ENCODE measurements at places on chromosomes 12 and 14. TPM values are rescaled to one million over a fixed set of nuclear protein-coding genes. Genes with fewer than 3 reads are reported as not detected.

GRCh38 chr12:88816201-88816600, 235.9 kb upstream of the KITLG start:
- no peaks in the 10 kb centered on the region for H3K27me3 ChIP-seq
- peak overlapping the region; percentile 22 for H3K4me3 ChIP-seq
- H3K27ac ChIP-seq, result peak overlapping the region; percentile 3
- no peak for DNase-seq
- no peaks in the 10 kb centered on the region for H3K36me3 ChIP-seq
- peaks cover 49% of the 10 kb centered on the region for H3K4me1 ChIP-seq

DNA sequence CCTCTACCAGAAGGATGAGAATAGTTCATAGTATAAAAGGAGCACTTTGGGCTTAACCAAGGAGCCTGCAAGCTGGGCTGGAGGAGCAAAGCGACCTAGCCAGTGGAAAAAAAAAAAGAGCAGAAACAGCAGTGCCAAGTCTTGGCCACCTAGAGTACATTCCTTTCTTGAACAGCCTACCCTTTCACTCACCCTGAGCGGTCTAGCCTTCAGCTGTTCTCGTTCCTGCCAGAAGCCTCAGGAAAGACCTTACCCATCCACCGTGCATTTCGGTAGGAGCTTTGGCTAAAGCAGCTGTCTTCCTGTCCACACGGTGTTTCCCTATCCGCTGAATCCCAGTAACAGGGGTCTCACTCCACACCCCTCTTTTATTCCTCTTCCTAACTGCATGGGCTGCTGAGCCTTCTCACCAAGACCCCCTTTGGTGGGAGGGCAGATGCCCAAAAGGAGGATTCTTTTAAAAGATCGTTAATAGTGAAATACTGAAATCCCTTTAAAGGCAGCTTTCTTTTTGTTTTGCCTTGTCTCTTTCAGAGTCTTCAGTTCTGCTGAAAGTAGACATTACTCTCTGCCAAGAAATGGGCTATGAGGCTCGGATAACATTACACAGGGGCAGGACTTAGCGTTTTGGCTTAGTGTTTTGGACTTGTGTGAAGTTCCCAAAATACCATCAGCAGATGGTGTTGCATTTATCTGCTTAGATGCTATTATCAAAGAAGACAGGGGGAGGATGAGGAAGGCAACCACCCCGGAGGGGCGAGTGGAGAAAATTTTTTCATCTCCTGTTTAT, 88.5 kb upstream of the METAP2 start:
- H3K27ac ChIP-seq, result no peak overlapping the region
- H3K4me1 ChIP-seq, result no peaks in the 10 kb centered on the region
- H3K27me3 ChIP-seq, result peaks cover 32% of the 10 kb centered on the region
- H3K36me3 ChIP-seq, result no peaks in the 10 kb centered on the region

DNA sequence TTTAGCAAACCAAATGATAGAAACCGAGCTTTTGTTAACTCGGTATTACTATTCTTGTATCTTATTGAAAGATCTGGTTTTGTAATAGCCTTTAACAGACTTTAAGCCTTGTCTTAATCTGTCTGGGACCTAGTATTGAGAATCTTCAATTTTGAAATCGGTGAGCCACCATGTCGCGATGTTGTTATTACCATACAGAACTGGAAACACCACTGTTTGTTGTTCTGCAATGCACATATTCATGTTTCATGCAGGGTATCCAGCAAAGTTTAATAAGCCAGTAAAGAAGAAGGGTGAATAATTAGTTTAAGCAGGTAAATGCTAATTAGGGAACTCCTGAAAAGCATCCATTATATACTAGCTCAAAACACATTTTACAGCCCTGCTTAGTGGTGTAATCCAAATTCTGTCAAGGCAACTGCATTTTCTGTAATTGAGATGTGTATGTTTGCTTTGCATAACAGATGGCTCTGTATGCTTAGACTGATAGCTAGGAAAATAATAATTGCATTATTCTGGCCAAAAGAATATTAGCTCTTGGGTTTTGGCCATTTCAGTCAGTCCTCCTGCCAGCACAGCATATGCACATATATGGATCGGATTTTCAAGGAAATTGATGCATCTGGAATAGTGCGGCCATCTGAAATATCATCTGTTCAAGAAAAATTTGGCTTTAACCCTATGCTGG, 389.2 kb downstream of the EGLN3 start:
- peaks cover 16% of the 10 kb centered on the region for H3K27me3 ChIP-seq
- H3K4me1 ChIP-seq, result no peaks in the 10 kb centered on the region
- no peak overlapping the region for H3K27ac ChIP-seq
- no peak for DNase-seq
- no peak overlapping the region for H3K4me3 ChIP-seq

- H3K27ac ChIP-seq, result peak overlapping the region; percentile 85
- no peak for DNase-seq
- H3K27me3 ChIP-seq, result no peaks in the 10 kb centered on the region
- H3K36me3 ChIP-seq, result peaks cover 20% of the 10 kb centered on the region
- H3K4me3 ChIP-seq, result peak overlapping the region; percentile 20
These were observed 158.4 kb upstream of the HIF1A start for GRCh38 chr14:61536661-61537562.

- H3K27me3 ChIP-seq, result no peaks in the 10 kb centered on the region
- H3K4me1 ChIP-seq, result no peaks in the 10 kb centered on the region
- H3K36me3 ChIP-seq, result peaks cover 8% of the 10 kb centered on the region
- peak; percentile 95 for DNase-seq
- peak overlapping the region; percentile 75 for H3K4me3 ChIP-seq
- peak overlapping the region; percentile 88 for H3K27ac ChIP-seq
These were observed 57.5 kb downstream of the CALM1 start for GRCh38 chr14:90454041-90455000.

Gene GYS2
- total RNA-seq, result not detected

- H3K27me3 ChIP-seq, result peaks cover 5% of the 10 kb centered on the region
- H3K4me1 ChIP-seq, result no peaks in the 10 kb centered on the region
- H3K36me3 ChIP-seq, result no peaks in the 10 kb centered on the region
These were observed 376.8 kb downstream of the DPF3 start for GRCh38 chr14:72516936-72517700.

- H3K27me3 ChIP-seq, result no peaks in the 10 kb centered on the region
- peaks cover 19% of the 10 kb centered on the region for H3K36me3 ChIP-seq
- H3K27ac ChIP-seq, result peak overlapping the region; percentile 73
- no peaks in the 10 kb centered on the region for H3K4me1 ChIP-seq
- DNase-seq, result no peak
These were observed 424 bp downstream of the BBOF1 start for GRCh38 chr14:74019408-74020137.

Gene MYH6
- not detected for total RNA-seq

DNA sequence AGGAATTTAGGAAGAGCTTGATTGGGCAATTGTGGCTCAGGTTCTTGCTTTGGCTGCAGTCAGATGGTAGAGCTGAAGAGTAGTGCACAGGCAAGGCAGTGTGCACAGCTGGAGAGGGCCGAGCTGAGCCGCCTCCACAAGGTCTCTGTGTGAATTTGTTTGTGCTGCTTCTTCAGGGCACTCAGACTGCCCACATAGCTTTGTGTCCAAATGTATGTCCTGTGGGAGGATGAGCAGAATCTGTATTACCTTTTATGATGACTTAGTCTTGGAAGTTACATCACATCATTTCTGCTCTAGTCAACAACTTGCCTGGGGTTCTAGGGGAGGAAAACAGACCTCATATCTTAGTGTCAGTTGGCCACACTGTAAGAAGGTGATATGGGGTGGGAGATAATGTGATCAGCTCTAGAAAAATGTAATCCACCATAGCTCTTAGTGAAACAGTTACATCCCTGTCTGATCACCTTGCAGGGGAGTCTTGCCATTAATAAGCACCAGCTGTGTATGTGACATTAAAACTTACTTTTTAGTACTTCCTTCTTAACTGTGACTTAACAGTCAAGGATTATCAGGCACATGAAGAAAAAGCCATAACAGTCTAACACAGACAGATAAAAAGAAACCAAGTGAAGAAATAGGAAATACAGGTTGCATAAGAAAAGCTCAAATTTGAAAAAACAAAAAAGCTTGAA, 53.4 kb downstream of the RCOR1 start:
- peaks cover 30% of the 10 kb centered on the region for H3K4me1 ChIP-seq
- no peak overlapping the region for H3K27ac ChIP-seq
- H3K36me3 ChIP-seq, result no peaks in the 10 kb centered on the region
- H3K4me3 ChIP-seq, result no peak overlapping the region

DNA sequence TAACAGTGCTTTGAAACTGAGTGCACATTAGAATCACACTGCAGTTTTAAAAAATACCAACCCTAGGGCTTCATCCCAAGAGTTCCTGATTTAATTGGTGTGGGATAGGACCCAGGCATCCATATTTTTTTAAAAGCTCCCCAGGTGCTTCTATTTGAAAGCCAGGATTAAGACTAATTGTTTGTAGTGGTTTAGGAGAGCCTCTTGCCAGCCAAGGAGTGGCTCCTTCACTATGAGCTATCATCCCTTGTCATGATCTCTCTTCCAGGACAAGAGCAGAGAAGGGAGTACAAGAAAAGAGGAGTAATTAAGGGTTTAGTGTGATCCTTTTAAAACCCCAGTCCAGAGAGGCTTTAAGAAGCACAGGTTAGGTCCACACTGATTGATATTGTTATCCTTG, 178.0 kb downstream of the CAND1 start:
- H3K36me3 ChIP-seq, result no peaks in the 10 kb centered on the region
- no peak overlapping the region for H3K4me3 ChIP-seq
- H3K27me3 ChIP-seq, result no peaks in the 10 kb centered on the region
- H3K27ac ChIP-seq, result no peak overlapping the region
- no peak for DNase-seq

GRCh38 chr12:68497702-68498101, 113.0 kb upstream of the RAP1B start:
- DNase-seq, result no peak
- peaks cover 38% of the 10 kb centered on the region for H3K27me3 ChIP-seq
- no peaks in the 10 kb centered on the region for H3K4me1 ChIP-seq

Gene DGKA
- total RNA-seq, result 50.3 TPM

DNA sequence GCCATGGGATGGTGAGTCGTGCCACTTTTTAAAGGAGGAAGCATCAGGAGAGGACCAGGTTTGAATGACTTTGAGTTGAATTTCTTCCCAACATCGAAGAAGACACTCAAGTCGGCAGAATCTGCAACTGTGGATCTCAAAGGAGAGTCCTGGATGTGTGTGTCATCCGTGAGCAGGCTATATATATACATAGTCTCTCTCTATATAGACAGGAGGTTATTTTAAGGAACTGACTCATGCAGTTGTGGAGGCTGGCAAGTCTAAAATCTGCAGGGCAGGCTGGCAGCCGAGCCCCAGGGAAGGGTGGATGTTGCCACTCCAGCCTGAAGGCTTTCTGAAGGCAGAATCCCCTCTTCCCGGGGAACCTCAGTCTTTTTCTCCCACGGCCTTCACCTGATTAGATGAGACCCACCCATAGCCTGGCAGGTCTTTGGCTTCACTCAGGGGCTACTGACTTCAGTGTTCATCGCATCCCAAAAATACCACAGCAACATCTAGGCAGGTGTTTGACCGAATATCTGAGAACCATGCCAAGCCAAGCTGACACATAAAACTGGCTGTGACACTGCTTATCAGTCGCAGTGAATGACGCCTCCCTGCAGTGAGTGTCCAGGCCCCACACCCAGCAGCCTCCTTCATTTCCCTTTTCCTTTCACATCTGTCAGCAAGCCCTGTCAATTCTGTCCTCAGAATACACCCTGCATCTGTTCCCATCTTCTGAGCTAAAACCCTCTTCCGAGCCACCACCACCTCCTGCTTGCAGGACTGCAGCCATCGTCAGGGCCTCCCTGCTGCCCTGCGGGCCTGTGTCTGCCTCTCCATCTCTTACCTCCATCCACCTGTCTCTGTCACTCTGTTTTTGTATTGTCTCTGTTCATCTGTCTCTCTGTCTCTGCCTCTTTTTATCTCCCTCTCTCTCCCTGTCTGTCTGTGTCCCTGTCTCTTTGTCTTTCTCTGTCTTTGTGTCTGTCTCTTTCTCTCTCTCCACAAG, 54.0 kb downstream of the ZNF664 start:
- H3K27ac ChIP-seq, result no peak overlapping the region
- no peaks in the 10 kb centered on the region for H3K36me3 ChIP-seq
- no peaks in the 10 kb centered on the region for H3K4me1 ChIP-seq

GRCh38 chr12:124928095-124928911, 13.9 kb upstream of the UBC start:
- H3K4me3 ChIP-seq, result peak overlapping the region; percentile 69
- H3K4me1 ChIP-seq, result peaks cover 37% of the 10 kb centered on the region
- peaks cover 16% of the 10 kb centered on the region for H3K27me3 ChIP-seq

Gene APOF
- total RNA-seq, result not detected
